ENCODE measurements at places on chromosomes 11 and 22. TPM values are rescaled to one million over a fixed set of nuclear protein-coding genes. Genes with fewer than 3 reads are reported as not detected.

- DNase-seq, result no peak
These were observed 2.0 kb downstream of the MRGPRF start for GRCh38 chr11:69010964-69011623.

GRCh38 chr11:13324141-13324540 lies 46.6 kb downstream of the BMAL1 start:
- no peak for DNase-seq

GRCh38 chr11:27294654-27295053 lies 68.4 kb downstream of the CCDC34 start:
- DNase-seq, result no peak

DNA sequence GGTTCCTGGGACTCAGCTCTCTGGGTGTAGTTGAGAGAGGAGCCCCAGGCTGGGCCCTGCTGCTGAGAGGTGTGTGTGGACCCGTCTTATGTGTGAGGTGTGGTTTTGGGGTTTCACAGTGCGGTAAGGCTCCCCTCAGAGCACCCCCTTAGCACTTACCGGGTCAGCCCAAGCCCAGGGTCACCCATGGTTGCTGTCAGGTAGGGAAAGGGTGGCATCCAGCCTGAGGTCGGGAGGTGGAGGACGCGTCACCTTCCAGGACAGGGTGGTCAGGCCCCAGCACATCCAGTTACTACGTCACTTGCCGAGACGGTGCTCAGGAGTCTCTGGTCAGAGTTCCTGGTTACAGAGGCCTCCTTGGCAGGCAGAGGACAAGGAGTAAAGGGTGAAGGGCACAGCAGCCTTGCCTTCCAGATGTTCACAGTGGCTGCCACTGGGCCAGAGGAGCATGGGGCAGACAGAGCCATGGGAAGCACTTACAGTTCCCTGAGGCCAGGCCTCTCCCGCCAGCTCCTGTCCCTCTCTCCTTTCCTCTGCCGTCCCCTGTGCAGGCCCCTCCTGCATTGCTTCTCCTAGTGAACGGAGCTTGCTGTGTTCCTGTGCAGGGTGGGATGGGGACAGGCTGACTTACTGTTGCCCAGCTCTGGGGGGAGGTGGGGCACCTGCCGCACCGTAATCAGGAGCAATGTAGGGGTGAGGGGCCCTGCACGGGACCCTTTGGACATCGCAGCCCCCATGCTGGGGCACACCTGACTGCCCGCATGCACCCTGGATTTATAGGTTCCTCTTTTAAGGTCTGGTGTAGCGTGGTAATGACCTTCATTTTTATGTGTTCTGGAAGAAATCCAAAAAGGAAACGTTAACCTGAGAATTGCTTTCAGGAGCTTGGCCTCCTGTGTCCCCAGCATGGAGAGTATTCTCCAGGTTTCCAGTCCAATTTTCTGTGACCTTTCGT lies 285.9 kb downstream of the TBC1D22A start:
- no peak for DNase-seq

GRCh38 chr11:57474017-57474802 lies 13.9 kb downstream of the RTN4RL2 start:
- no peak for DNase-seq

- no peak for DNase-seq
These were observed 52.5 kb downstream of the RPL27A start for GRCh38 chr11:8735094-8735493.

DNA sequence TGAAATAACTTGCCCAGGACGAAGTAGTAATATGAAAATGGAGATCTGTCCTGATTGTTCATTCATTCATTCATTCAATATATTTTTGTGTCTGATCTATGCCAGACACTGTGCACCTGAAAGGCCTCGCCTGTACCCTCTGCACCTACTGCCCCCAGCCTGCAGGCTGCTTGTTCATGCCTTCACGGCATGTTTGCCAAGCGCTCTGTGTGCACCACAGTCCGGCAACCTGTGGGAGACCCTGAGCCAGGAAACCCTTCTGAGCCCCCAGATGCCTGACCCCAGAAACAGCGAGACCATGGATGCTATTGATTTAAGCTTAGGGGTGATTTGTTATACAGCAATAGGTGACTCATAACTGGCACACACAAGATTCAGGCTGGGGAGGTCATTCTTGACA lies 47.0 kb downstream of the RTL6 start:
- DNase-seq, result peak; percentile 83

- DNase-seq, result no peak
These were observed 30.6 kb upstream of the TFIP11 start for GRCh38 chr22:26542831-26543230.

DNA sequence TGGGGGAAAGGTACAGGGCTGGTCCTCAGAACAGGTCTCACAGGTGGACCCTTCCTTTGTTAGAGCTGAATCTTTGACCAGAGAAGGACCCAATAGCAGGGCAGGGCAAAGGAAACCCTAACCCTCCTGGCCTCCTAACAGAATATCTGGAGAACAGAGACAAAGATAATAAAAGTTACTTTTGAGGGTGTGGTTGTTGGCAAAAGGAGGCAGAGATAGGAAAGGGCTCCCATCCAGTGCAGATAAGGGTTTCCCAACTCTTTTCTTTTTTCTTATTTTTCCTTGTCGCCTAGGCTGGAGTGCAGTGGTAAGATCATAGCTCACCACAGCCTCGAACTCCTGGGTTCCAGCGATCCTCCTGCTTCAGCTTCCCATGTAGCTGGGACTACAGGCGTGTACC lies 11.9 kb downstream of the PCSK7 start:
- no peak for DNase-seq

- no peak for DNase-seq
These were observed 703.1 kb downstream of the BRD1 start for GRCh38 chr22:49124608-49125007.

GRCh38 chr22:17647991-17648390 lies 9.4 kb downstream of the BCL2L13 start:
- DNase-seq, result no peak

DNA sequence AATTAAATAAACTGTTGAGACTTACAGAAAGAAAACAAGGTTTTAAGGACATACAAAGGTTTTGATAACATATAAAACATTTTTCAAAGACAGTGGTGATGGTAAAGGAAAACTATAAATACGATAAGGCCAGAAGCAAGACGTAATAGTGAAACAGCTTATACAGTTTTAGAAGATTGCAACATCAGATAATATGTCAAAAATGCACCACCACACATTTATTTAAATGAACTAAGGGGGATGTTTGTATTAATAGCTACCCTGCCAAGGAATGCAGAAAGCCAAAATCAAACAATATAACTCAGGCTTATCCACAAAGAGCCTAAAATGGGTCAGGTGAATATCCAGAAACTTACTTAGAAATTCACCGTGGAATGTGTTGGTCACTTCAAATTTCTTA lies 981.6 kb upstream of the FAT3 start:
- DNase-seq, result no peak

DNA sequence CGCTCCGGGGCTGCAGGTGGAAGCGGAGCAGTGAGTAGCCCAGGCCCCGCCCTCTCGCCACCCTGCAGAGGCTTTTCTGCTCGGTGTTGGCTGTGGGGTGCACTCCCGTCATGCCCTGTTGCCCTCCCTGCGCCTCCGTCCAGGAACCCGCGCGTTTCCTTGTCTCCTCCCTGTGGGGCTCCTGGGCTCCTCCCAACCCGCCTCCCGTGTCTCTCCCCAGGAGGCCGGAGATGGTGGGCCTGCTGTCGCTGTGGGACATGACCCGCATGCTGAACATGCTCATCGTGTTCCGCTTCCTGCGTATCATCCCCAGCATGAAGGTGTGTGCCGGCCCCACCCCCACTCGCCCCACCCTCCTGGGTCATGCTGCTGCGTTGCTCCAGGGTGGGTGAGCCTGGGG lies 32.4 kb downstream of the TPCN2 start:
- DNase-seq, result no peak

DNA sequence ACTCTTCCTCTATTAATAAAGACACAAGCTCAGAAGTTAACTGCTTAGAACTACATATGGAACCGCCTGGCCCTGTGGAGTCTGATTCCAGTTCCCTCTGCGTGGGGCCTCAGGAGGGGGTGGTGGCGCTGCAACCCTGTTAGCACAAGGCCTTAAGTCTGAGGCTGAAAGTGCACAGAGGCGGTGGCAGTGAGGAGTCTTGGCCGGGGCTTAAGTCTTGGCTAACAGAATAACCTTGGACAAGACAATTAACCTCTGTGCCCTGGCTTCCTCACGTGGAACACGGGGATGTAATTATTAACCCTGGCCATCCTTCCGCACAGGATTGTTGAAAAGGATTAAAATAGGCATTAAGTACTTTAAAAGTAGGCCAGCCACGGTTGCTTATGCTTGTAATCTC lies 191.5 kb downstream of the CEP164 start:
- no peak for DNase-seq

GRCh38 chr11:73176874-73177155 lies 34.7 kb upstream of the FCHSD2 start:
- DNase-seq, result no peak

DNA sequence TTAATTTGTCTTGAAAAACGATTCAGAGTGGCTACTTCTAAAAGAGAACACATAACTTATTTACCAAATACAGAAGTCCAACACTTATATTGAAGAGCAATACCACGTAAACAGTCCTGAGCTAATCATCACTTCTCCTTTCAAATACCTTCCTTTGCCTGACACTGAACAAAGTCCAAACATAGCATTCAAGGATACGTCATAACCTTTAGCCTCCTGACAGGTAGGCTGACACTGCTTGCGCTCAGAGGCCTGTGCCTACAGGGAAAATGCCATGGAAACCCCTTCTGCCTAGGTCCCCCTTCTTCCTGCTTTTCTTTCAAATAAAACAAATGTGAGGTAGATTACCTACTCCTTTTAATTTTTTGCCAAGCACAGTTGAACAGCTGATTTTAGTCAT lies 510.0 kb downstream of the INSC start:
- DNase-seq, result no peak

GRCh38 chr11:55345306-55345705 lies 2.3 kb downstream of the OR4A16 start:
- DNase-seq, result no peak

GRCh38 chr22:38138961-38139360 lies 28.5 kb upstream of the BAIAP2L2 start:
- no peak for DNase-seq

GRCh38 chr11:104738918-104739317 lies 159.3 kb downstream of the CASP12 start:
- no peak for DNase-seq

DNA sequence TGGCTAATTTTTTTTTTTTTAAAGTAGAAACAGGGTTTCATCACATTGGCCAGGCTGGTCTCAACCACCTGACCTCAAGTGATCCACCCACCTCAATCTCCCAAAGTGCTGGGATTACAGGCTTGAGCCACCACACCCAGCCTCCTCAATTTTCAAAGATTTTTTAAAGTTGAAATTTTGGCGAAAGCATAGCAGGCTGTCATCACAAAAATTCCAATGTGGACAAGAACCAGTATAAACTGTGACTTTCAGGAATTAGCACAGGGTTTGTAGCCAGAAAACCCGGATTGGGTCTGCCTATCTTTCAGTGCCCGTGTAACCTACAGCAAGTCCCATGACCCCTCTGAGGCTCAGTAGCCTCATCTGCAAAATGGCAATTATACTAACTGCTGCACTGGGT lies 80.2 kb downstream of the SGSM3 start:
- no peak for DNase-seq

- DNase-seq, result no peak
These were observed 2.5 kb upstream of the POGLUT3 start for GRCh38 chr11:108500721-108501120.

DNA sequence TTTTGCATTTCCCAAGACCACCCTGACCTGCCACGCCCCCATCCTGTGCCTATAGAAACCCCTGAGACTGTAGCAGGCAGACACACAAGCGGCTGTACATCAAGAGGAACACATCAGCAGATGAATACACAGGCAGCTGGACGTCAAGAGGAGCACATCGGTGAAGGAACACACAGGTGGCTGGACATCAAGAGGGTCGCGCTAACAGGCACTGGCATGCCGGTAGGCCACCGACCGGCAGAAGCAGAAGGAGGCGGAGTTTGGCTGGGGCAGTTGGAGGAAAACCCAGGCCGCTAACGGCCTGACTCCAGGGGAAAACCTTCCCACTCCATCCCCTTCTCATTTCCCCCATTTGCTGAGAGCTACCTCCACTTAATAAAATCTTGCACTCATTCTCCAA lies 5.4 kb upstream of the IPO7 start:
- DNase-seq, result no peak

DNA sequence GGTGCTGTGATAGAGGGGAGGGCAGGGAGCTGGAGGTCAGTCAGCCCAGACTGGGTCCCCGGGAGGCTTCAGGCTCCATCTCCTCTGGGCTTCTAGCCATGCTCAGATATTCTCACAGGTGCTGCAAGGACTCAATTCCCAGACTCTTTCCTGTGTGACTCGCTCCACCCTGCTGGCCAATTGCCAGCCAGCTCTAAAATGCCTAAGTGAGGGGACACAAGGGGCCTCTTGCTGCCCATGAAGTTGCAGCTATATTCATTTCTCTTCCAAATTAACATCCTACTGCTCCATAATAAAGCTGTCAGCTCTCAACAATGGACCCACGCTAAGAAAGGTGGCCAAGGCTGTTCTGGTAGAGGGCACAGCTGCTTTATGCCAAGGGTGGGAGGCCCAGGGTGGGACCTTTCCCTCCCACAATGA lies 101.5 kb downstream of the PLEKHA7 start:
- DNase-seq, result no peak

GRCh38 chr22:25013607-25014006 lies 61.1 kb downstream of the KIAA1671 start:
- DNase-seq, result no peak

DNA sequence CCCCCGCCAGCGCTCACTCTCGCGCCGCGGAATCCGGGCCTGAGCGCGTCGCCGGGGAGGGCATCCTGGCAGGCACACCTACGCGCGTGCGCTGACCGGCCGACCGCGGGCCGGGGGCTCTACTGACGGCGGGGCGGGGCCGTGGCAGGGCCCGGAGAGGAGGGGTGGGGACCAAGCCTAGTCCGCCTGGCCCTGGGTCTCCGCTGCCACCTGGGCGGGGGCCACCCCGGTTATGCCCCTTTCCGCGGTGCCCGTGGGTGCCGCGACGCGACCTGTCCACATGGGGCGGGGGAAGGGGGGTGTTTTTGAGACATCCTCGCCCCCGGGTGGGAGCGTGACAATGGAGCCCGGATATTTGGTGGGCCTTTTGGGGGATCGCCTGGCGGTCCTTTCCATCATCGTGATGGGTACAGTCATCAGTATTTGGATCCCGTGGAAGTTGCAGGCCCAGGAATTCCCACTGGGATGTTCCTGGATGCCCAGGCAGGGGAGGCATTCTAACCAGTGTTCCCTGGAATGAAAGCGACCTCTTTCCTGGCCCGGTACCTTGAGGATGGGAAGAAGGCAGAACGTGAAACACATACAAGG lies 2.2 kb downstream of the NCAM1 start:
- DNase-seq, result no peak

The EHD1 gene
- total RNA-seq, result 95.0 TPM

The SMTNL1 gene
- total RNA-seq, result not detected

The TEF gene
- total RNA-seq, result 15.6 TPM

The ABTB2 gene
- 6.1 TPM for total RNA-seq

The TRAF6 gene
- total RNA-seq, result 13.4 TPM

The RASGRP2 gene
- 22.0 TPM for total RNA-seq

The CDC45 gene
- not detected for total RNA-seq

The PAMR1 gene
- 30.8 TPM for total RNA-seq

The LARGE1 gene
- total RNA-seq, result 26.2 TPM

The PLA2G3 gene
- not detected for total RNA-seq

The UBQLNL gene
- total RNA-seq, result 0.19 TPM

The PHLDA2 gene
- 6.8 TPM for total RNA-seq
